NCI-H1105 (cell line): ENCODE measurements at places on chromosomes 13 and 19.
A peak's percentile ranks its signal among the peaks of the same experiment; 100 is the strongest.

DNA sequence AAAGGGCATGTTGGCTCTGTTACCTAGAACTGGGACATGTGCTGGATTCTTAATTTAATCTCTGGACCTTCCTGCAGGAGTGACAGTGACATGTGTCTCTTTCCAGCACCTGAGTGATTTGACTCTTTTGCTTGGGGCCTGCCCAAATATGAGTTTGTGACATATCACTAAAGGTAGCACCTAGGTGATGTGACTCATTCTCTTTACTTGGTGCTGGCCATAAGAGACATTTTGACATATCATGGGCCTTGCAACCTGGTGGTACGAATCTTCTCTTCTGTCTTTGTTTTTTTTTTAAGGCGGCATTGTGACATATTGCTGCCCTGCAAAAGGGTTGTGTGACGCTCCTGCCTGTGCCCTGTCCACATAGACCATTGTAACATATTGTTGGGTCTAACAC is 65.9 kb upstream of the ZNF43 start:
- no peak for DNase-seq

- no peak for DNase-seq
Measured at GRCh38 chr13:112768795-112769481, 79.1 kb downstream of the ATP11A start.

DNA sequence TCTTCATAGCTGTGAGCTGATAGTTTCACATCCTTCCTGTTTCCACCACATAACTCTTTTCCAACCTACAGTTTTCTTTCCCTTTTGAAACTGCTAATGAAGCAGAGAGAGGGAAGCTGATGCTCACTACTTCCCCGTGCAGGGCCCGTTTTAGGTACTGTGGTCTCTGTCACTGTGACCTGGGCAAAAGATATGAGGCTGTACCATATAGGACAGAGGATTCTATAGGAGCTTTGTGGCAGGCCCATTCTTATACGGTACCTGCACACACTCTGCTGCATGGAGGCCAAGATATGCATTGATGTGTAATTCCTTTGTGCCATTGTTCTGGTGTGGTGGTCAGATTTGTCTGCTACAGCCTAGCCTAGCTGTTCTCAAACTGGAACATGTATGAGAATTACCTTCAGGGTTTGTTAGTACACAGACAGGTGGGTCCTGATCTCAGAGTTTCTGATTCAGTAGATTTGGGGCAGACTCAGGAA is 577.3 kb downstream of the LMO7 start:
- DNase-seq: no peak

DNA sequence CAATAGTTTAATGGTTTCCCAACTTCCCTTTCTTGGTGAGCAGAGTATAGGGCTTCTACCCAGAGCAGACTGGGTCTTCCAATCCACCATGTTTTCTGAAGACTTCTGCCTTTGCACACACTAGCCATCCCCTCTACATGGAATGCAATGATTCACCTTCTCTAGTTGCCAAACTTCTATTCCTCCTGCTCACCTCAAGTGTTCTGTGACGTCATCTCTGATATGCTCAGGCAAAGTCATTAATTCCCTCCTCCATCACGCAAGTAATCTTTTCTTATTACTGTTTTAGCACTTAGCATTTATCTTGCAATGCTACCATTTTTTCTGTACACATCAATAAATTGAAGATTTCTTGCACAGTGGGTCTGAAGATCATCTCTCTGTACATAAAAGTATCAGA is 174.2 kb downstream of the RBM26 start:
- DNase-seq: no peak

GRCh38 chr19:40466219-40466984 is 399 bp upstream of the SPTBN4 start:
- DNase-seq: no peak

GRCh38 chr13:100530671-100531213 is 57.8 kb downstream of the GGACT start:
- peak; percentile 61 for DNase-seq

DNA sequence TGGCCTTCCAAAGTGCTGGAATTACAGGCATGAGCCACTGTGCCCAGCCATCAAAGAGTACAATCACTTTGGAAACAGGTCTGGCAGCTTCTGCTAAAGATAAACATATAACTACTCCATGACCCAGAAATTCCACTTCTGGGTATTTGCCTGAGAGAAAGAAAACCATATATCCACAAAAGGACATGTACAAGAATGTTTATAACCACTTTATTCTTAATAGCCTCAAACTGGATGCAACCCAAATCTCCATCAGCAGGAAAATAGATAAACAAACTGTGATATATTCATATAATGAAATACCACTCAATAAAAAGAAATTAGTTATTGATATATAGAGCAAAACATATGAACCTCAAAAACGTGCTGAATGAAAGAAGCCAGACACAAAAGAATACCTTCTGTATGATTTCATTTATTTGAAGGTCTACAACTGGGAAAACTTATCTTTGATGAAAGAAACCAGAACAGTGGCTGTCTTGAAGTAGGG is 40.5 kb downstream of the TEX26 start:
- DNase-seq: no peak

- DNase-seq: no peak
Measured at GRCh38 chr13:39935155-39935554, 279.7 kb downstream of the COG6 start.
